Ovary (tissue), 10 donors: ENCODE measurements at places on chromosomes 5 and 9. TPM values are rescaled to one million over a fixed set of nuclear protein-coding genes. Genes with fewer than 3 reads are reported as not detected.

- DNase-seq, result no peak
- no peaks in the 10 kb centered on the region for H3K4me1 ChIP-seq
- H3K27ac ChIP-seq, result no peak overlapping the region
- no peaks in the 10 kb centered on the region for H3K27me3 ChIP-seq
- no peaks in the 10 kb centered on the region for H3K36me3 ChIP-seq
Observed at GRCh38 chr5:146699664-146700418, 178.7 kb downstream of the PPP2R2B start.

DNA sequence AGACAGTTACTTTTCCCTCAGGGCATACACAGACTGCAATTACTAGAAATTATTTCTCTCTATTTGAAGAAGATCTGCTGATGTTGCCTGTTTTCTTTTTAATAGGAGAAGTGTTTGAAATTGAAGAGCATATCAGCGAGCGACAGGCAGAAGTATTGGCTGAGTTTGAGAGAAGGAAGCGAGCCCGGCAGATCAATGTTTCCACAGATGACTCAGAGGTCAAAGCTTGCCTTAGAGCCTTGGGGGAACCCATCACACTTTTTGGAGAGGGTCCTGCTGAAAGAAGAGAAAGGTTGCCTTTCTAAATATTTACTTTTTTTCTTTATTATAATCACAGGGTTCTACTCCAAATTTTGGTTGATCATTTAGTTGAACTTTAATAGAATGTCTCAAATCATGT, 3.4 kb downstream of the PRPF4 start:
- H3K4me1 ChIP-seq, result no peaks in the 10 kb centered on the region
- H3K36me3 ChIP-seq, result no peaks in the 10 kb centered on the region
- H3K27ac ChIP-seq, result no peak overlapping the region
- no peak for DNase-seq
- H3K4me3 ChIP-seq, result no peak overlapping the region

DNA sequence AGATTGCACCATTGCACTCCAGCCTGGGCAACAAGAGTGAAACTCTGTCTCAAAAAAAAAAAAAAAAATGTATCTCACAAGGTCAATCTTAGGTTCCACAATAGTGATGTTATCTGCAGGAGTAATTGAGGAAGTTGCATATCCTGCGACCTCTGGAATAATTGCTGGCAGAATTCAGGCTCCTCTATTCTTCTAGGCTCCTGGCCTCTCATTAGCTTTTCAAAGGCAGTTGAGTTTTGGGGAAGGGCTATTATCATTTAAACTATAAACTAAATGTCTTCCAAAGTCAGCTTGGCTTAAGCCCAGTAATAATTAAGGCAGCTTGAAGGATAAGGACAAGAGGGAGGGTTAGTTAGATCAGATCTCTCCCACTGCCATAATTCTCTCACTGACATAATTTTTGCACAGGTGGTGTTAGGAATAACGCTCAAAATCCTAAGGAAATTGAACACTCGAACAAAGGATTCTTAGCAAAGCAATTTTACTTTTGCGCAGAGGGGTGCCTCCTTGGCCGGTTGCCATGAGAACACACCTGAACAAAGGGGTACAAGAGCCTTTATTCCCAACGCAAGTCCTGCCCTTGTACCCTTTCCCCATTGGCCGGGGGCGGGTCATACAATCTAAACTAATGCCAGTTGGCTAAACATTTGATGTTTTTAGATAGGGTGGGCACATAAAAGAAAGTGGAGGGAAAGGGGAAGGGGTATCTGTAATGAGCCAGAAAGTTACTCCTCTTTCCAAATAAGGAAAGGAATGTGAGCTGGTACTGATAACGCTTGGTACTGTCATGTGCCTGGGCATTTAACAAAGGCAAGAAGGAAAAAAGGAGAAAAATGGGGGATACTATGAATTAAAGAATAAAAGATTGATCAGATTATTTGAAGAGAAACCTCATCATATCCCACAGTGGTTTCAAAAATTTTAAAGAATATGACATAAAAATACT, 106.4 kb upstream of the CCNG1 start:
- H3K4me3 ChIP-seq, result no peak overlapping the region
- no peaks in the 10 kb centered on the region for H3K27me3 ChIP-seq
- no peak for DNase-seq
- no peaks in the 10 kb centered on the region for H3K36me3 ChIP-seq
- H3K27ac ChIP-seq, result no peak overlapping the region

DNA sequence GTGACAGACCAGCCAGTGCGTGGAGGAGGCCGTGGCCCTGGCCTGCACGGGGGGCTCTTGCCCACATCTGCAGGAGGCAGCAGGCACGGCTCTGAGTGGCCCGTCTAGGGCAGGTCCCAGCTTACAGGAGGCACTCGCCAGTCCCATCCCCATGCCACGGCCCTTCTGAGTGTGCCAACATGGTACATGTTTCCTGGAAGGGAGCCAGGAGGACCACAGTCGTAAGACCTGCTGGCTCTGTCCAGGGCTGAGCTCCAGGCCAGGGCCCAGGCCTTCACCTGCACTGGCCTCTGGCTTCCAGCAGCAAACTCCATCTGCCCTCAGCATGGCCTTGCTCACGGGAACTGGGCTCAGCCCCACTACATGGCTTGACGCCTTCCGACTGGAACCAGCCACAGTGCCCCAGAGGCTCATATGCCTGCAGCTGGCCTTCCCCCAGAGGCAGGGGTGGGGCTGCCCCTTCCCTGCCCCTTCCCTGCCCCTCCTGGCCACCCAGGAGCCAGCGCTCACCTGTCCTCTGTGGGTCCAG, 3.8 kb downstream of the NKD2 start:
- H3K4me3 ChIP-seq, result no peak overlapping the region
- H3K4me1 ChIP-seq, result peaks cover 3% of the 10 kb centered on the region
- H3K36me3 ChIP-seq, result no peaks in the 10 kb centered on the region

- H3K27me3 ChIP-seq, result no peaks in the 10 kb centered on the region
- H3K27ac ChIP-seq, result no peak overlapping the region
- peaks cover 6% of the 10 kb centered on the region for H3K4me1 ChIP-seq
- no peak for DNase-seq
Observed at GRCh38 chr9:100355561-100355960, 2.8 kb upstream of the TEX10 start.

GRCh38 chr9:129746092-129746777, 6.6 kb downstream of the PTGES start:
- H3K4me3 ChIP-seq, result no peak overlapping the region
- no peak for DNase-seq
- H3K27ac ChIP-seq, result no peak overlapping the region
- no peaks in the 10 kb centered on the region for H3K36me3 ChIP-seq
- H3K4me1 ChIP-seq, result no peaks in the 10 kb centered on the region

- H3K4me1 ChIP-seq, result no peaks in the 10 kb centered on the region
- no peak for DNase-seq
- H3K27ac ChIP-seq, result no peak overlapping the region
- no peak overlapping the region for H3K4me3 ChIP-seq
Observed at GRCh38 chr5:18028036-18028435, 393.8 kb downstream of the TAF11L14 start.

DNA sequence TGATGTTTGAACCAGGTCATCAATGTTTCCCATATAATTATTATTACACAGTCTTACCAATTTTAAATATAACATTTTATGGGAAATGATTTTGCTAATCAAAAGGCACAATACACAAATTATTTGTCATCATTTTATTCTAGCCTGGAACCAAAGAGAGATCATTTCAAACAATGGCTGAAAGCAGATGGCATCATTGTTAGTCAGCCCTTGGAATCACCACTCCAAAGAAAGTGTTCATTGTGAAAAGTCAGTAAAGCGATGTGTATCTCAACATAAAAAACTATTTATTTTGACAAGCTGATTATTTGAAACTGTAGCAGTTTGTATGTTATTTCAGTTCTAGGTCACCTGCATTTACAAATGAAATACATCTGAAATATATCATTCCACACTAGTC, 1068.7 kb downstream of the CDH12 start:
- no peak overlapping the region for H3K27ac ChIP-seq
- DNase-seq, result no peak
- no peaks in the 10 kb centered on the region for H3K4me1 ChIP-seq

BHMT gene
- total RNA-seq, result not detected

GRCh38 chr5:163943546-163943945, 438.1 kb downstream of the MAT2B start:
- DNase-seq, result no peak
- no peaks in the 10 kb centered on the region for H3K4me1 ChIP-seq
- no peak overlapping the region for H3K4me3 ChIP-seq
- no peak overlapping the region for H3K27ac ChIP-seq
- H3K27me3 ChIP-seq, result no peaks in the 10 kb centered on the region
- no peaks in the 10 kb centered on the region for H3K36me3 ChIP-seq

SPATA31A3 gene
- total RNA-seq, result not detected

DNA sequence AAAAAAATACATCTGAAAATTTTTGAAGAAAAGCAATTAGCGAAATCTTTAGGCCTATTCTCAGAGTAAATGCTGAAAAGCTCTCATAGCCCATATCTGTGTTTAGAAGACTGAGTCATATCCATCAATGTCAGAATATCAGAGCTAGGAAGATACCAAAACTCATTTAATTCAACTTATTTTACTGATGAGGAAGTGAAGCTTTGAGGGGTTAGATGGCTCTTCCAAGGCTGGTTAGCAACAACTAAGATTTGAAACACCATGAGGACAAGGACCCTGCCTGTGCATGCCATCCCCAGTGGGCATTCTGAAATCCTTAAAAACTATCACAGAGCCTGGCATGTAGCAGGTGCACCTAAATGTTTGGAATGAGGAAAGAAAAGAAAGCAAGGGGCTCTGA, 2.5 kb downstream of the FREM1 start:
- no peaks in the 10 kb centered on the region for H3K36me3 ChIP-seq
- H3K27me3 ChIP-seq, result no peaks in the 10 kb centered on the region
- no peaks in the 10 kb centered on the region for H3K4me1 ChIP-seq
- H3K27ac ChIP-seq, result no peak overlapping the region
- H3K4me3 ChIP-seq, result no peak overlapping the region

ADAMTS2 gene
- 14.5 TPM for total RNA-seq

DNA sequence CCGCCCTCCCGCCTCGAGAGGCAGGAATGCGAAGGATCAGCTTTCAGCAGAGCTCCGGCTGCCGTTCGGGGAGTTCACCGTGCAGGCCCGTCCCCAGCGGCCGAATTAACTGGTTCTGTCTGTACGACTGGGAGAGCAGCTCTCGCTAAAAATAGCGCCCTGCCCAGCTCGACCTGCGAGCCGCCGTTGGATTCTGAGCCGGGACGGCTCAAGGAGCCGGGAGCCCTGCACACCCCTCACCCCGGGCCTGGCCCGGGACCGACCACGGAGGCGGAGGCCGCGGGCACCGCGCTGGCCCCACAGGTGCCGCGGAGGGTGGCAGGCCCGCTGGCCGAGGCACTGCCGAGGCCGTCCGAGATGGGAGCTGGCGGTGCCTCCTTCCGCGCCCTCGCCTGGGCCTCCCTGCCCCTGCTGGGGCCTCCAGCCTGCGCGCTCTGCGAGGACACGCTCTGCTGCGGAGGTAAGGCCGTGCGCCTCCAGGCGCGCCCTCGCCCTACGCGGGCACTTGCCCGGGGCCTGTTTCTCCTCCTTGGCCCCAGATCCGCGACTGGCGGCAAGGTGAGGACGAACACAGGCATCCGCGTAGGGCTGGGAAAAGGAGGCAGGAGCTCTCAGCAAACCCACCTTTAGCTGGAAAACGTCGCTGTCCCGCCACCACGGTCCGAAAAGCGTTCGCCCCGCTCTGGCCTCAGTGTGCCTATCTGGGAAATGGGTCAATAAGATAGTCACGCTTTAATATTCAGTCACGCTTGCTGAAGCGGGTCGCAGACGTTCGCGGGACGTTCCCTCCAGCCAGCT, 53.1 kb upstream of the DAB2IP start:
- H3K36me3 ChIP-seq, result no peaks in the 10 kb centered on the region
- peak overlapping the region; percentile 72 for H3K27ac ChIP-seq
- H3K4me3 ChIP-seq, result peak overlapping the region; percentile 80
- no peaks in the 10 kb centered on the region for H3K27me3 ChIP-seq

- H3K4me3 ChIP-seq, result no peak overlapping the region
- H3K4me1 ChIP-seq, result no peaks in the 10 kb centered on the region
- H3K36me3 ChIP-seq, result no peaks in the 10 kb centered on the region
- no peaks in the 10 kb centered on the region for H3K27me3 ChIP-seq
Observed at GRCh38 chr5:180641566-180641900, 7.9 kb downstream of the FLT4 start.
